ENCODE measurements at places on chromosomes 4 and X. TPM values are rescaled to one million over a fixed set of nuclear protein-coding genes. Genes with fewer than 3 reads are reported as not detected.

GRCh38 chr4:5101571-5101970, 50.3 kb downstream of the STK32B start:
- no peak for DNase-seq
- no peak overlapping the region for H3K4me3 ChIP-seq
- H3K27ac ChIP-seq, result no peak overlapping the region
- no peaks in the 10 kb centered on the region for H3K27me3 ChIP-seq
- H3K4me1 ChIP-seq, result no peaks in the 10 kb centered on the region
- H3K36me3 ChIP-seq, result no peaks in the 10 kb centered on the region

GRCh38 chr4:6892190-6892908, 17.3 kb upstream of the TBC1D14 start:
- H3K27ac ChIP-seq, result peak overlapping the region; percentile 64
- H3K27me3 ChIP-seq, result no peaks in the 10 kb centered on the region
- DNase-seq, result peak; percentile 36
- peaks cover 41% of the 10 kb centered on the region for H3K4me1 ChIP-seq
- H3K4me3 ChIP-seq, result peak overlapping the region; percentile 70
- peaks cover 12% of the 10 kb centered on the region for H3K36me3 ChIP-seq

DNA sequence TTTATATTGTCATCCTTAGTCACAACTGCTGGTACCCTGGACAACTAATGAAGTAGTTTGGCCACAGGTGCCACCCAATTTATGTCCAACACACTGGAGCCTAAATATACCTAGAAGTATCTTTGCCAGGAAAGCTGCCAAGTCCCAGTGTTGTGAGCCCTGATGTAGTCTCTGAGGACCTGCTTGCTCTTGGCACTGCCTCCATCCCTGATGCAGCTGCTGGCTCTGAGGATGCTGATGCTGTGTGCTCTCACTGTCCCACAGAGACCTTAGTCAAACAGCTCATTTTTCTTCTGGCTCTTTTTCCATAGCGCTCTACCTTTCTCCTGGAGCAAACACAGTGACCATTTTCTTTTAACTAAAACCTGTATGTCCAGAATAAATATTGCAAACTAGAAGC, 1535.4 kb upstream of the ADGRL3 start:
- no peaks in the 10 kb centered on the region for H3K27me3 ChIP-seq
- H3K36me3 ChIP-seq, result no peaks in the 10 kb centered on the region
- DNase-seq, result no peak
- no peaks in the 10 kb centered on the region for H3K4me1 ChIP-seq
- H3K27ac ChIP-seq, result no peak overlapping the region
- no peak overlapping the region for H3K4me3 ChIP-seq

DNA sequence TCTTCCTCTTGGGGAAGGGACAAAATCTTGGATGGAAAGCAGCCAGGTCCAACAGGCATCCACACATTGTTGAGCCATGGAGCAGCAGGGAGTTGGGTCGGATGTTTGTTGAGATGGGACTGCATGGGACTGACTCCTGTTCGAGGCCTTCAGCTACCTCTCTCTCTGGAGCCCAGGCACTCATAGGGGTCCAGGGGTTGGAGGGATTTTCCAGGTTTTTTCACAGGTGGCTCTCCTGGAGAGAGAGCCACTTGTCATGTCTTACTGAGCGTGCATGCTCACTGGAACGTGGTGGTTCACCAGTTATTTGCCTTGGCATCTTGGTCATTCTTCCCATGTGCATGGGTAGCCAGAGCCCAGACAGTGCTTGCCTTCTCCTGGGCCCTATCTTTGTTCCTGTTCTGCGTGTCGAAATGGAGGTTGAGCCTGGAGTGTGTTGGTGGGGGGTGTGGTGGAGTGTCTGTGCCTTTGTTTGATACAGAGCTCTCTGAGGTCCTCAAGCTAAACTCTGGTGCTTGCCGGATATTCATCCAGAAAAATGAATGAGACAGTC, 60.6 kb downstream of the NBDY start:
- no peak overlapping the region for H3K27ac ChIP-seq
- no peak overlapping the region for H3K4me3 ChIP-seq
- no peaks in the 10 kb centered on the region for H3K36me3 ChIP-seq
- peaks cover 36% of the 10 kb centered on the region for H3K4me1 ChIP-seq
- DNase-seq, result no peak
- no peaks in the 10 kb centered on the region for H3K27me3 ChIP-seq

DNA sequence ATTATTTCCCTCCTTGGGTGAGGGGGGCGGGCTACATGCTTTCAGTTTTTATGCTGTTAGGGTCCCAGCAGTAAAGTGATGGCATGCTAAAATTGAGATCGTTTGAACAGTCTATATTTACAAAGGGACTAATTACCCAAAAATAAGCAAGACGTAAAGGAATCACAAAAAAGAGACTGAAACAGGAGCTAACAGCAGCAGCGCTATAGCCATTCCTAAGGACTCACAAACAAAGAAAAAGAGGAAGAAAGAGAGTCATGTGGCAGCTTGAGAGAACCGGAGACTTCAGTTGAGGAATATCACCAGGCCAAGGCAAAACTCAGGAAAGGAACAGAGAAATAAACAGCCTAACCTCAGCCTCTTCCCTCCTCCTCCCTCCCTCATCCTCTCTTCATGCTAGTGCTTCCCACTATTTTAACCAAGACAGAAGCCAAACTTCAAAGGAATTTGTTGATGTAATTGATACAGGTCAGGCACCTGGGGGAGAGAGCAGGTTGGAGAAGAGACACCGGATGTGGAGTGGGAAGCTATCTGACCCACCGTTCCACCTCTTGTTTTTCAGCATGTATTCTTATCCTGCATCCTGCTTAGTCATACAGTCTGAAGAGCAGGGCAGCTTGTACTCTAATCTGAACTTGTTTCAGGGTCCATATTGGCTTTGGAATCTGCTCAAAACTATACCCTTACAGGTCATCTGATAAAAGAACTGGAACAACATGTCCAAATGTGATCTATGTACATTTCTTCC, 383.7 kb downstream of the NAF1 start:
- H3K4me1 ChIP-seq, result no peaks in the 10 kb centered on the region
- no peaks in the 10 kb centered on the region for H3K36me3 ChIP-seq
- H3K27ac ChIP-seq, result no peak overlapping the region
- DNase-seq, result no peak
- H3K4me3 ChIP-seq, result no peak overlapping the region

GRCh38 chr4:102429553-102429952, 71.6 kb upstream of the NFKB1 start:
- no peaks in the 10 kb centered on the region for H3K36me3 ChIP-seq
- no peak for DNase-seq
- H3K4me1 ChIP-seq, result peaks cover 11% of the 10 kb centered on the region
- no peaks in the 10 kb centered on the region for H3K27me3 ChIP-seq
- H3K4me3 ChIP-seq, result peak overlapping the region; percentile 2

DNA sequence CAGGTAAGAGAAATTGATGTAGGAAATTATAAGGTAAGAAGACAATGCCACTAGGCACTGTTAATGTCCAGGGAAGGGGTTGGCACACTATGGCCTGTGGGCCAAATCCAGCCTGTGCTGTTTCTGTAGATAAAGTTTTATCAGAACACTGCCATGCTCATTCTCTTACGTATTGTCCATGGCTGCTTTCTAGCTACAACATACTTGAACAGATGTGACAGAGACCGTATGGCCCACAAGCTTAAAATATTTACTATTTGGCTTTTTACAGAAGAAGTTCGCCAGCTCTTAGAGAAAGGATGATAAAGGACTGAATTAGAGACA, 168.0 kb downstream of the CDS1 start:
- H3K4me1 ChIP-seq, result no peaks in the 10 kb centered on the region
- DNase-seq, result no peak
- no peaks in the 10 kb centered on the region for H3K27me3 ChIP-seq
- no peaks in the 10 kb centered on the region for H3K36me3 ChIP-seq
- no peak overlapping the region for H3K27ac ChIP-seq

DNA sequence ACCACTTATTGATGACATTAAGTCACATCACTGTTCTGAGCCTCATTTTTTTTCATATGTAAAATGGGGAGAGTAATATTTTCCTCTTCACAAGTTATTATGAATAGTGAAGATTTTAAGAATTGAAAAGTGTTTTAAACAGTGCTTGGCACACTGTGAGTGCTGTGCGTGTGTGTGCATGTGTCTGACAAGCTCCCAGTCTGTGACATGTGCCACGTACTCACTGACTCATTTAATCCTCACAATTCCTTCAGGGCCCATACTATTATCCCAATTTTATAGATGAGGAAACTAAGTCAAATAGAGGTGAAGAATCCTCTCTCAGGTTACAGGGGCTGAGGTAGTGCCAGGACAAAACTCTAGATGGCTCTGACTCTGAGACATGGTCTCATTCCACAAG, 114.1 kb upstream of the NWD2 start:
- no peak overlapping the region for H3K27ac ChIP-seq
- no peak overlapping the region for H3K4me3 ChIP-seq
- H3K4me1 ChIP-seq, result no peaks in the 10 kb centered on the region
- DNase-seq, result no peak

DNA sequence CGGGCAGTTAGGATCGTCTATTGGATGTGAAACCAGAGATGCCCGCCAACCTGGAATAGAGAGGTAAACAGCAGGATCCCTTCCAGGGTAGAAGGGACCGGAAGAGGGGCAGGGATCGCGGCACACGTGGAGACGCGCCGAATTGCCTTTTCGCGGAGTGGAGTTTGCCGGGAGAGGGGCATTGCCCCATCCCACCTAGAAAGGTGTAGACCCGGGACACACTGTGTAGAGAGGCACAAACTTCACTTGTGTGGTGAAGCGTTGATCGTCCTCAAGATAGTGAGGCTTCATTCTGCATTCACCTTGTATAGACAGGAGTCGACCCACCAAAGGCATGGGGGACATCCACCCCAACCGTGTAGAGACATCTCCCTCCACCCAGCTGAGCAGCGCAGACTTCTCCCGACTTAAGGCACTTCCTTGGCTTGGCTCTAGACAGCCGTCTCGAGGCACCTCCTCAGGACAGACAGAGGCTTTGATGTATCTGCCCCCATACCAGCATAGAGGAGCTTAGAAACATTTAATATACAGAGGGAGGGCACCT, 410 bp downstream of the GNL3L start:
- peak; percentile 2 for DNase-seq
- peaks cover 40% of the 10 kb centered on the region for H3K4me1 ChIP-seq
- H3K4me3 ChIP-seq, result peak overlapping the region; percentile 97
- H3K27ac ChIP-seq, result peak overlapping the region; percentile 96
- peaks cover 6% of the 10 kb centered on the region for H3K27me3 ChIP-seq

GRCh38 chr4:85807247-85807950, 332.4 kb downstream of the ARHGAP24 start:
- no peak overlapping the region for H3K27ac ChIP-seq
- no peak overlapping the region for H3K4me3 ChIP-seq
- no peaks in the 10 kb centered on the region for H3K36me3 ChIP-seq
- DNase-seq, result no peak

DNA sequence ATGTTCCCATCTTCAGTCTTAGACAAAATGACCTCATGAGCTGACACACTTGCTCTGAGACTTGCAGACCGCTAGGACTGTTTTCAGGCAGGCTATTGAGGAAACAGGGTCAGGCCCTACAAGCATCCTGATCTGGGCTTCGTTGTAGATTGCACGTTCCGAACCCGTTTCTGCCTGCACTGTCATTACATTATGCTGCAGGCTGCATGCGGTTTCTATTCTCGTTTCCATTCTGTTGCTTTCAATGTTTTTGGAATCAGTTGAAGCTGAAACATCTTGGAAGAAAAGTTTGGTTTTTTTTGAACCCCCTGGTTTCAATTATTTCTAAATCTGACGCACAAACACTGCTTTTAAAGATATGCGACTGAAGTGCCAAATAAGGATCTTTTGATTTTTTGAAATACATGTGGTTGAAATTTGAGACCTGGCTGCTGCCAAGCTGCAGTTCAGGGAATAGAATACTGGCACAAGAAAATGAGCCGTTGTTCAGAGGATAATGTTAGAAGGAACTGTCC, 716.1 kb upstream of the INTU start:
- H3K36me3 ChIP-seq, result no peaks in the 10 kb centered on the region
- no peak for DNase-seq
- H3K27ac ChIP-seq, result no peak overlapping the region
- H3K27me3 ChIP-seq, result no peaks in the 10 kb centered on the region
- H3K4me1 ChIP-seq, result no peaks in the 10 kb centered on the region
- no peak overlapping the region for H3K4me3 ChIP-seq

- no peak overlapping the region for H3K4me3 ChIP-seq
- peak; percentile 37 for DNase-seq
- no peak overlapping the region for H3K27ac ChIP-seq
These were observed 57.1 kb upstream of the EFHC2 start for GRCh38 chrX:44400588-44400987.

The ELF2 gene
- total RNA-seq, result 34.8 TPM

The STPG2 gene
- total RNA-seq, result not detected

The CFI gene
- 0.81 TPM for total RNA-seq

The TLR7 gene
- total RNA-seq, result 0.05 TPM
